ENCODE measurements at places on chromosomes 4 and X. TPM values are rescaled to one million over a fixed set of nuclear protein-coding genes. Genes with fewer than 3 reads are reported as not detected.

DNA sequence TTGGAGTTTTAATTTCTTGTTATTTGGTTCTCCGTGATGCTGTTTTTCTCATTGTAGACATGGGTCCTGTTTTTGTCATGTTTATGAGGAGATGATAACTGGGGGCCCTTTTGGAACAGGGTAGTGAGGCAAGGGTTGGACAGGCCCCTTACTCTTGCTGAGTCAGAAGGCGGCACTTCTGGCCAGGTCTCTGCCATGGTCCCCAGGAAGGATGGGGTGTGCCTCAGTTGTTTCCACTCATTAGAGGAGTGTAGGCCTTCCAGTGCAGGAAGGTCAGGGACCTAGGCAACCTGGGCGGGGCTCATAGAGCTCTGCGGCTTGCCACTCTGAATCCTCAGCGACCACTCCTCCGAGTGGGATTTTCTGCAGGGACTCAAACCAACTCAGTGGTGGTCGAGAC, 68.2 kb downstream of the NELFA start:
- no peak for DNase-seq

DNA sequence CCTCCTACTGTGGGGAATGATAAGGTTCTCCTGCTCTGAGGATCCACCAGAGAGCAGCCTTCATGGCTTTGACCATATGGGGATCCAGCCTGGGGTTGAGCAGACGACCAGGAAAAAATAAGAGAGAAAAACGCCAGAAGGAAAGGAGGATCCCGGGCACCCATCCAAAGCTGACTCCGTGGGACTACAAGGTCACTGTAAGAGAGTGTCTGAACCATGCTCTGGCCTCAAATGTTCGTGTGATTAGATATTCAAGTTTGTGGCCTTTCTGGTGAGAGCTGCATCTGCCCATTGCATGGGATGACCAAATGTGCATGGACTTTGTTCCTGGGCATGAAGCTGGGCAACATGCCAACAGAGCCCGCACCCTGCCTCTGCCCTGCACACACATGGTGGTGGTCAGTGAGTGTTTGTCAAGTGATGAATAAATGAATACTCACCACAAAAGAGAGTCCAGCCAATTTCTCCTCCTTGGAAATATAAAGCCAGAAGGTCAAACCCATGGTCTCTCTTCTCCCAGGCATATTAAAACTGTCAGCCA, 346.0 kb upstream of the GATB start:
- DNase-seq, result no peak

DNA sequence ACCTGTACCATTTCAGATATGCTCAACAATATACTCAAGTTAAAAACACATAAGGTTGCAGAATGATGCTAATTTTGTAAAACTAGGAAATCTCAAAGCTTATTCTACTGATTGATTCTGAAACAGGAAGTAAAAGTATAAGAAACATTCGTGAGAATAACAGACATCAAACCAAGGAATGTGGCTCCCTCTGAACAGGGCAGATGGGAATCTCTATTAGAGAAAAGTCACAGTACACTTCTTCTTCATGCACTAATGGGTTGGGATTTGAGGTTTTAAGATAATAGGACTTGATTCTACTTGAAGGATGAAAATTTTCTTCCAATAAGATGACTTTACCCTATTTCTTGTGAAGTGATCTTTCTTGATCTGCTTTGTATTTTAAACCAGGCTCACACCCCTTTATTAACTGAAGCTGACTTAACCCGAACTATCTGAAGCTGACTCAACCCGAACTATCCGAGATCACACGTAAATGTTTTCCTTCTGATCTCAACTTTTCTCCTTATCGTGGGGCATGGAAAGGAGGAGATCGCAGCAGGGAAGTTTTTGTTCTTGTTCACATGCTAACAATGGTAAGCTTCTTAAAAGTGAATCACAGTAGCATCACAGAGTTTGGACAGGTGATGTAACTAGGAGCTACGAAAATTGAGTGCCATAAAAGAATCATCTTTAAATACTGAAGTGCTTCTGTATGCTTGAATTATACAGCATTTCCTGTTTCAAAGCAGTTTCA, 363.1 kb upstream of the ZFP42 start:
- no peak for DNase-seq

DNA sequence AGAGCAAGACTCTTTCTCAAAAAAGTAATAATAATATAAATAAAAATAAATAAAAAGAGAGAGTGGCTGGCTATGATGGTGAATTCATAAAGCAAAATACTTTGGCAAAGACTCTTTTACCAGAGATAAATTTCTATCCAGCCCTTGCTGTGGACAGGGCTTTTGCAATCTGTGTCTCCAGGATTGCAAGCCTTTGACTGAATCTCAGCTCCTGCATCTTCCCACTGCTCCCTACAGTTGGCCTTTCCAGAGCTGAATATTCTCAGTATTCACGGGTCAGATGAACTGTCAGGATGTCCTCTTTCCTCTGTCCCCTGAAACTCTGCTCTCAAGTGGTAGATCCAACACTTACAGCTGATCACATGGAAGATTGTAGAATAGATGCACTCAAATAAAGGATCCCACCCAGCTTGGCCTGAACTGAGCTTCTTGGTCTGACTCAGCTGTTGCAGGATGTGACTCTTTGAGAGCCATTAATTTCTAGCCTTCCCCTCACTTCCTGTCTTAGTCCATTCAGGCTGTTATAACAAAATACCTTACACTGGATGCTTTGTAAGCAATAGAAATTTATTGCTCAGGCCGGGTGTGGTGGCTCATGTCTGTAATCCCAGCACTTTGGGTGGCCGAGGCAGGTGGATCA, 123.4 kb upstream of the GUCY1A1 start:
- DNase-seq, result no peak

DNA sequence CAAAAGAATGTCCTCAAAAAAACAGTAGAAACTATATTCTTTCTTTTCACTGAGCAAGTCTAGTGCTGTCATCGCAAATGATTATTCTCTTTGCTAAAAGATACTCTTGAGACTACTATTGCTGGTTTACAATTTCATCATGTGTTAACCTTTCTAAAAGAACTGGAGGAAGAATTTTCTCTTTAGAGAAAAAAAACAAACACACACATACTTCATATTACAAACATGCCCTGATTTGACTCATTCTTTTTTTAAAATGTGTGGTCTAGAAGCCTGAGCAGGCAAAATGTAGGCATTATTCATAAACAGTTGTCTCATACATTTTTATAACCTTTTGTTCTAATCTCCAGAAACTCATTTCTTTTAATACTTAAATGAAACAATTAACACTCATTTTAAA, 60.6 kb upstream of the FAT4 start:
- DNase-seq, result no peak

The HMX1 gene
- not detected for total RNA-seq

The CT47B1 gene
- not detected for total RNA-seq

DNA sequence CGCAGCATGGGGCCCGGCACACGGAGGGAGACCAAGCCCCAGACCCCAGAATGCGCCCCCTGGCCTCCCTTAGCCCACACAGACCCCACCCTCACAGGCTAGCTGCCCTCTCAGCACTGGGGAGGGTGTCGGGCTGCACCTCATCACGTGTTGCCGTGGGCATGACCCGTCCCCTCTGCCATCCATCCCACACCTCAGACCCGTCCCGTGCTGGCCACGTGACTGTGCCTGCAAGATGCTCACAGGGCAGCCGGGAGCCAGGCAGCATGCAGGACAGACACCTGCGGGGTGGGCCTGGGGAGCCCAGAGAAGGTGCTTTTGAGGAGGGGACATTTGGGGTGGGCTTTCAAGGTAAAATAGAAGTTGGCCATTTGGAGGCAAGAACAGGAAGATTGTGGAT, 4.8 kb downstream of the MSANTD1 start:
- no peak for DNase-seq

DNA sequence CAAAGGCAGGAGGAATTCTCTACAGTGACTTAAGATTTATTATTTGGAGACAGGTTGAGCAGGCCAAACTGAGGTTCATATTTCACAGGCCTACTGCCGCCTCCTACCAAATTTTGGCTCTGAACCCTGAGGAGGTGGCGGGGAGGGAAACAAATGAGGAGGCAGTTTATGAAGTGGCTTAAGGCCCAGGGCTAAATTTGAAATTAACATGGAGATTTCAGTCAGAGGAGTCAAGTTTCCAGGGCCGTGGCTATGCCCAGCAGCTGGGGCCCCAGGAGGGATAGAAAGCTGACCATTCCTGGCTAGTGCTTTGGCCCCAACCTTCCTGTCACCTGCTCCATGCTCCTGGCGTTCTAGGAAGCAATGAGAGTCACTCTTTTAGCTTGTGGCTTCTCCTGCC, 73.4 kb upstream of the ARHGAP36 start:
- DNase-seq, result no peak

DNA sequence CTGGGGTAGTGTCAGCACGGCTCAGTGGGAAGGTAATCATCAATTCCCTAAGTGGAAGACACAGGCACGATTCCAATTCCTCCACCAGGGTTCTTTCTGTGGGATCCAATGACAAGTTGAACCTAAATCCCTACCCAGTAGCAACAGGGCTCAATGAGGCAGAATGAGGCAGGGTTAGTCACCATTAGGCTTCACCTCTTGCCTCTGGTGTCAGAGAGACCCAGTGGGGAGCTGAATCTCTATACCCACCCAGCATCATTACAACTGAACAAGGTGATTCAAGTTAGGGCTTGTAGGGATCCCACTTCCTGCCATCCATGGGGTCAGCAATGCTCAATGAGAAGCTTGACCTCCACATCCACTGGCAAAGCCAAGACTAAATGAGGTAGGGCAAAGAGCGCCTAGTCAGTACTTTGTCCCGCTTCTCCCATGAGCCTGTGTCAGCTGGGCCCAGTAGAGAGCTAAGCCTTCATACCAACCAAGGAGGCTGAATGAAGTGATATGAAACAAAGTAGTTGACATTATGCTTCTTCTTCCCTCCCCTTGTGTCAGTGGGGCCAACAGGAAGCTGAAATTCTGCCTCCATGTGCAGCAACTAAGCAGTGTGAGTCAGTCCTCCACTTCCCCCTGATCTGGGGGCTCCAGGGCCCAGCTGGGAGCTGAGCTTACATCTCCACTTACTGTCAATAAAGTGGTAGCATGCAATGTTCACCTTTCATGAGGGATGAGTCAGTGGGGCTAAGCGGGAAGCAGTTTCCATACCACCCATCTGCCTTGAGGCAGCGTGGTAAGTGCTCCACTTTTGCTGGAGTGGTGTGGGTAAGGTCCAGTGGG, 36.4 kb upstream of the RBM41 start:
- DNase-seq, result no peak

The MPP1 gene
- total RNA-seq, result 1.2 TPM

The MXRA5 gene
- not detected for total RNA-seq

DNA sequence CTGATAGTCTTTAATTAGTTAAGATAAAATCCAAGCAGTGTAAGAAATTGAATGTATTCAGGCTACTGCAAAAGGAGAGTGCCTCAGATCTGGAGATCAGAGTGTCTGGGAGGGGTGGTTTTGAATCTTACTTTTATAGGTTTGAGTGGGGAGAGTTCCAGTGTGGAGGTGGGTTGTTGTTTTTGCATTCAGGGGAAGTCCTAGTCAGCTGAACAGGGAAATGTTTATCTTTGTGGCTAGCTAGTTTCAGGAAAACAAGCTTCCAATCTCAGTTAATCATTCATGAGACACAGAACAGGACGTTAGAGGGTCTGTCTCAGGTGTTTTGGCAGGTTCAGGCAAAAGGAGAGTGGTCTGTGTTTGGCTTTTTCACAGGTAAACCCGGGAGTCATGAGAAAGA, 26.0 kb downstream of the ZNF81 start:
- DNase-seq, result no peak

DNA sequence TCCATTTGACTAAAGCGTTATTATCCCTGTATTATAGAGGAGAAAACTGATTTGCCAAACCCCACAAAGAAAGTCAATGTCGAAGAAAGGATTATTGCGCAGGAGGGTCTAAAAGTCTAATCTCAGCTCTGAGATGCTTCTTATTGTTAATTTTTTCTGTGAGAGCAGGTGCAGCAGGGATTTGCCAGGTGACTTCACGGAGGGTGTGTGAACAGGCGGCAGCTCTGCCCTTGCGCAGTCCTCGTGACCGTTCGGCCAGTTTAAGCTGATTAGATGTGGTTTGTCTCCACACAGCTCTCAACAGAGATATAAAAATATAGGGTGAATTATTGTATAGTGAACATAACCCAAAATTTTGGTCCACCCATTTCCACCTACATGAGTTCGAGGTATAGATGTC, 28.5 kb downstream of the TENM3 start:
- no peak for DNase-seq

Data from OCI-LY7 (cell line).